Stimulated activated CD8-positive, alpha-beta memory T cell treated with anti-CD3 and anti-CD28 coated beads, Interleukin-4, amount 100 ng/mL, for 1 hour (primary cell): ENCODE measurements at places on chromosomes 4 and X.

GRCh38 chr4:38306482-38307071 is 346.4 kb downstream of the PTTG2 start:
- DNase-seq, result no peak

- no peak for DNase-seq
Measured at GRCh38 chrX:150502979-150503897, 65.2 kb upstream of the MTM1 start.

DNA sequence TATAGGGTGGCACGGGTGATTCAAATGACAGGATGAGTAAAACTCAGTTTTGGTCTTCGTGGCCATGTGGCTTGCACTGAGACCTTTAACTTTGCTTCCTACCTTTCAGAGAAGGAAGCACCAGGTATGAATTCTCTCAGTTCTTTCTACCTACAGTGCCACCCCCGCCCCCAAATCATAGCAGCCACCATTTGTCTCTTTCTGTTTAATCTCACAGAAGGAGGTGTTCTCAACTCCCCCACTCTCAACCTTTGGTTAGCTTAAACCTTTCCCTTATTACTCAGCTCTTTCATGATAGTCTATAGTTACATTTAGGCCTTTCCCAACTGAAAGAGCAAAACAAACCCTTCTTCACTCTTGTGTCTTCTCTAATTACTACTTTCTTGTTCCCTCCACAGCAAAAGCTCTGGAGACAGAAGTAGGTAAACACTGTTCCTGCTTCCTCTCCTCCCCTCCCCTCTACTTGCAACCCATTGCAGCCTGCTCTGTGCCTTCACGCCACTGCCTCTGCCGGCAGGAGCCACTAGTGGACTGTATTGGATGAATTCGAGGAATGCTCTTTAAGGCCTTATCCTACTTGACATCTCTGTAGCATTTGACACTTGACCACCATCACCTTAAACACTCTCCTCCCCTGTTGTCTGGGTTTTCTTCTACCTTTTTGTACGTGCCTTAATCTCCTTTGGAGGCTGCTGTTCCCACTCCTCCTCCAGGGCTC is 123.7 kb downstream of the AFF1 start:
- DNase-seq, result no peak

- DNase-seq, result no peak
Measured at GRCh38 chrX:120372667-120373370, 10.9 kb downstream of the ATP1B4 start.

DNA sequence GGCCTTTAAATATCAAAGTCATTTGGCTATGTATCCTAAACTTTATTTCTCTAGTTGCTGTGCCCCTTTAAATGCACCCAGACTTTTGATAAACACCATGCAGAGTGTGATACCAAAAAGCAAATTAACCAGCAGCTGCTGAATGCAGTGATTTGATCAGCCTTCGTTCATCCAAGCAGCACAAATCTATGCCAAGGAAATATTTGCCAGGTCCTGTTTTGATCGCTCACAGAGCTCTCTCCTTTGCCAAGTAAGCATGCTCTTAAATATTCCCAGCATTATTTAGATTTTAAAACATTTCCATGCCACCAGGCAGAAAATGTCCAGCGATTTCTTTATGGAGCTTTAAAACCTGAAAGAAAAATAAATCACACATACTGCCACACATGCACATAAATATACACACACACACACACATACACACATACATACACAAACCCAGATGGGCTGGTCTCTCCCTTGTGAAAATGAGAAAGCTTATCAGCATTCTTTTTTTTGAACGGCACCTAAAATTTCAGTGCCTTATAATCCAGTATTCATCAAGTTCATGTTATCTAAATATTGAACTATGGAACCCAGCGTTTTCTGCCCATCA is 35.7 kb downstream of the BTC start:
- DNase-seq, result no peak

- DNase-seq, result no peak
Measured at GRCh38 chrX:65723706-65724105, 56.3 kb downstream of the MSN start.

GRCh38 chrX:7286168-7286837 is 138.3 kb upstream of the PUDP start:
- no peak for DNase-seq

DNA sequence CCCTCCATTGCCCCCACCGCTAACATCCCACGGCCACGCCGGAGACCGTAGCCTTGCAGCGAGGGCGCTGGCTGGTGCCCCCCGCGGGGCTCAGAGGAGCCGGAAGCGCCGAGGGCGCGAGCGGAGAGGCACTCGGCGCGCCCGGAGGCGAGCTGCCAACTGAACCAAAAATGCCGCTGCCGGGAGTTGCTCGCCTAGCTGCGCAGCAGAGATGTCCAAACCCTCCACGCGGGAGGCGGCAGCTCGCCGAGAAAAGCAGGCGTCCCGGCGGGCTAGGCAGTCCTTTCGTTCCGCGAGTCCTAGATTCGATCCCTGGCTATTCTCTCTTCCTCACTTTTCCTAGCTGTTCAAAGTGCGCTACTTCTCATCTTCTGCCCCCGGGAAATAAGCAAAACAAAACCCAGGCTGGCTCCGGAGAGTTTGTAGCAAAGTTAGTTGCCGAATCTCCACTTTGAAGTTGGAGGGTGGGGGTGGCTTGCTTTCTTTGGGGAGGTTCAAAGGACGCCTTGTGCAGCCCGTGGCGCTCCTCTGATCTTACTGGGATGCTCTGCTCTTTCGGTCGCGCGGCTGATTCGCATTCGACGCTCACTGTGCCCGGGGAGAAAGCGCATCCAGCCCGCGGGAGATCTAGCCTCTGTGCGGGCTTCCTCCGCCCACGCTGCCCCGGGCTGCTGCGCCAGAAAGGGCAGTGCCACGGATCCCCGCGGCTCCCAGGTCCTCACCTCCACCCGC is 723 bp downstream of the NKX6-1 start:
- no peak for DNase-seq

DNA sequence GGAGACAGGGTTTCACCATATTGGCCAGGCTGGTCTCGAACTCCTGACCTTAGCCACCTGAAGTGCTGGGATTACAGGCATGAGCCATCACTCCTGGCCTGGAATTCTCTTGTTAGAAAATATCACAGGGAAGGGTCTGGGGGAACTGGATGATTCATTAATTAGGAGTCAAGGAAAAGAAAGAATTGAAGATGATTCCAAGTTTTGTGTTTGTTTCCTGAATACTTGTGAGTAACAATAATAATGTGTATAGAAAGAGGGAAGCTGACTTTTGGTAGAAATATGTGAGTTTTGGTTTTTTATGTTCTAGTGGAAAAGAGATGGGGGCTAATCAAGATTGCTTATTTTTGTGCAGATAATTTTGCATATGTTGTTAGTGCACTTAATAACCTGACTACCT is 77.3 kb upstream of the CLNK start:
- no peak for DNase-seq

DNA sequence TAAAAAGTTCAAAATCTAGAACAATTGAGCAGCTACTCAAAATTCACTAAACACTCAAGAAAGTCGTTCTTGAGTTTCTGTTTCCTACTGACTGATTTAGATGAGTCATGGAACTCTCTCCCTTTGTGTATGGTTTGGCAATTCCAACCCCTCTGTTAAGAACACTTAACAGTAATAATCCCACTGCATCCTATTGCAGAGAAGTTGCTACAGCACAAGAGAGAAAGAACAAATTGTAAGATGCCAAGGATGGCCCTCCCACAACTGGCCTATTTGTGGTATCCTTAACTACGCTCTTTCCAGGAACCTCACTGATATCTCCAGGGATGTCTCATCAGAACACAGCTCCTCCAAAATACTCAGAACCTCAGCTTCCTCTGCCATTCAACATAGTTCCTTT is 701.8 kb upstream of the TENM3 start:
- DNase-seq, result no peak

GRCh38 chr4:40630335-40631021 is 814 bp upstream of the RBM47 start:
- no peak for DNase-seq

- DNase-seq, result peak; percentile 40
Measured at GRCh38 chr4:38310446-38311043, 350.3 kb downstream of the PTTG2 start.

DNA sequence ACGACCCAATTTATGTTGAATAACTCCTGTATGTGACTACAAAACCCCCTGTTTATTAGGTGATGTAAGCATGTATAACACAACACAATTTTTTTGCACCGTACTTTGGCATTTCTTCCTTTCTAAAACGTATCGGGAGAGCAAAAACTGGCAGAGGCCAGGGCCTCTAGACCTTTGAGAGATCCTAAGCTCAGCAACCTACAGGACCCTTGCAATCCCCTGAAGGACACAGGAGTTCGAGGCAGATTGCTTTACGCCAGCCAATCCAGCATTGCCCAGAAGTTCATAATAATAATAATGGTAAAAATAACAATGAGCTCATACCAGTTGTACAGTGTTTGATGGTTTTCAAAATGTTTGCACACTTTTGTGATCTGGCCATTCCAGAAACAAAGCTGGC is 7.7 kb downstream of the NKX3-2 start:
- DNase-seq, result no peak

- DNase-seq, result no peak
Measured at GRCh38 chrX:19728915-19729314, 158.5 kb downstream of the SH3KBP1 start.

GRCh38 chrX:84118315-84118714 is 69.7 kb downstream of the RPS6KA6 start:
- no peak for DNase-seq

DNA sequence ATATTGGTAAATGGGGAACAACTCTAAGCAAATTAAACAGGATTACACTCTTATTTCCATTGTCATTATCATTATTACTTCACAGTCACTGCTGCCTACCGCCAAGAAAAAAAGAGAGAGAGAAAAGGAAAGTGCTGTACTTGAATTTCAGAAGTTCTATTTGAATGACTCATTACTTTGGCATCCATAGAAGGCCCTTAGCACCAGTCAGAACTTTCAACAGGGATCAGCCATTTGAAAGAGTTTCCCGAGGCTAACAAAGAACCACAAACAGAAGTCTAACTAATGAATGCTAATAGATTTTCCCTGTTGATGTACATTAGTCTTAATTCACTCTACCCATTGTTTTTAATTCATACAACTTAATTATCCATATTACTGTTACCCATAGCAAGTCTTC is 116.3 kb downstream of the SHROOM4 start:
- DNase-seq, result no peak

DNA sequence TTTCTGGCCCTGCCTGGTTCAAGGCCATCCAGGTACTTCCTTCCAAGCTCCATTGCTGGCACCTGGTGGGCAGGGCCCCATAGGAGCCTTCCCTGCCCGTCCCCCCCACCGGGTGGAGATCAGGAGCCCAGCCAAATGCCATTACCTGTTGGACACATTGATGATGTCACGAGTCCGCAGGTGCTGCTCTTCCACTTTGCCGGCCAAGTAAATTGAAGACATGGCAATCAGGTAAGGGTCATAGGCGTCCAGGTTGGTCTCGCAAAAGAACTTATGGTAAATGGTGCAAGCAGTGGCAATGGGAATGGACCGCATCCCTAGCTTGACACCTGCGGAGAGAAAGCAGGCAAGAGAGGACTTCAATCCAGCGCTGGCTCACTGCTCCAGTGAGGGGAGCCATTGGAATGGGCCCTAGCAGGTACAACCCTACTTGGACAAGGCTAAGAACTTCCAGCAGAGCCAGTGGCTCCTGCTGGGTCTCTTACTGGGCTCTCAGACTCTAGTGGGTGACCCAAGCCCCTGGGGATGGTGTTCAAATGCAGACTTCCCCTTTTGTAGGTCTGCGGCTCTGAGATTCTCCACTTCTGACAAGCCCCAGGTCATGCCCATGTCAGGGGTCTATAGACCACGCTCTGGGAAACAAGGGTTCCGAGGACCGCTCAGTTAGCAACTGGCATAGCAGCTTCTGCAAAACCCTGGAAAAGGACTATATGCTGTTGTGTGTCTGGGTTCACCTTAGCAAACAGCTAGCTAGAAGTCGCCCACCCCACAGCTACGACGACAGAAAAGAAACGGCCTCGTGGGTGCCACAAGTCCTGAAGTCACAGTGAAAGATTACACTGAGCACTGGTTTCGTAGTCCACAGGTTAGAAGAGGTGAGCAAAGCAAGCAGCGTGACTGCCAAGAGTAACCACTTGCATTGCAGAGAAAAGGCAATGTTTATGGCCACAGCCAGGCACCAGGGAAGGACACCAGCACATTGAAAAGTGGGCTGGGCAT is 2.8 kb downstream of the CCNQ start:
- no peak for DNase-seq

- DNase-seq, result no peak
Measured at GRCh38 chr4:185369731-185370130, 26.0 kb downstream of the LRP2BP start.

DNA sequence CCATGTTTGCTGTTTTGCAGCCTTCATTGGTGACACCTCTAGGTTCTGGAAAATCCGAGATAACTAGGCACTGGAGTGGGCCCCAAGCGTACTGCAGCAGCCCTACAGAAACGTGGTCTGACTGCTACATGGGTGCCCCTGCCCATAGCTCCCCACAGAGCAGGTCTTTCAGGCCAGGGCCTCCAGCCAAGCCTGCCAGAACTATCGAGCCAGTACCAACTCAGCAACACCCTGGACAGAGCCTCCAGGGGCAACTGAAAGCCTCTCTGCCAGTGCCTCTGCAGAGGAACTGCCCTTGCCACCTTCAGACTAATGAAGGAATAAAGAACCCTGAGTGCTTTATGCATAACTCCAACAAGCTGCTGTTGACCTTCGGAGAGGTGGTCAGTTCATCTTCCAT is 111.1 kb upstream of the PPP3CA start:
- DNase-seq, result no peak

DNA sequence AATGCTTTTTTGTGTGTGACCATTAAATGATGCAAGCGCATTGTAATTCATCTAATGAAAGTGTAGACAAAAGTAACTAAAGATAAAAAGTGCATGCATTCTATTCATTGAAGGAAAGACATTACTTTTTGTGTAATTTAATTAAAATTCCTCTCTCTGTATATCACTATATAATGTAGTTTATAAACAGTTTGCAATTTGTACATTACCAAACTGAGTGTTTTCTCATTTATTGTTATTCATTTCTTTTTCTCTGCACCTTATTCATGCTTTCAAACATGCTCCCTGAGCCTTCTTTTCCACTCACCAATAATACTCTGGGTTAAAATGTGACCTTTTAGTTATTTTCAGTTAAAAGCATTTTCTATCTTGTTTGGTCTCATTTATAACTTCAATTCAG is 713.7 kb upstream of the AADAT start:
- DNase-seq, result no peak

GRCh38 chrX:25241461-25241860 is 225.7 kb upstream of the ARX start:
- no peak for DNase-seq

- no peak for DNase-seq
Measured at GRCh38 chr4:40199179-40199670, 2.4 kb downstream of the RHOH start.

DNA sequence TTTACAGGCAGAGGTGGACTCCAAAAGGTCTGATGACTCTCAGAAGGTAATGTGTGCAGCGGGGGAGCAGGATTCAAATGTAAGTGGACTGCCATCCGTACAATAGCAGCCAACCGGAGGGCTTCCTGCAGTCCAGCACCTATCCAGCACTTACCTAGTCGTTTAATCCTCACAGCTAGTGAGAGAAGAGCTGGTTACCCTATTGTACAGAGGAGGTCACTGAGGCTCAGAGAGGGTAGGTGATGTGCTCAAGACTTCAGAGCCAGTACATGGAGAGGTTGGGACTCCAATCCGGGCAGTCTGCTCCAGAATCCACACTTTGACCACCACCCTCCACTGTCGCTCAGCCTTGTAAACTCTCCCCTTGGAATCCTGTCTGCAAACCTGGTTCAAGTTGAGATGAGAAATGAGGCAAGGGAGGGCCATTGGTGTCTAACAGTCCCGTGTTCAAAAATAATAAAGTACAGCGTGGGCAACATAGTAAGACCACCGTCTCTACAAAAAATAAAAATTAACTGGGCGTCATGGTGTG is 22.5 kb upstream of the JAKMIP1 start:
- DNase-seq, result no peak

GRCh38 chr4:89715631-89716030 is 121.3 kb downstream of the SNCA start:
- DNase-seq, result no peak
